Hematopoietic multipotent progenitor cell (in vitro differentiated cells): ENCODE measurements at places on chromosomes 12 and 14.

GRCh38 chr14:69092840-69093422 is 60.0 kb downstream of the DCAF5 start:
- DNase-seq: no peak

DNA sequence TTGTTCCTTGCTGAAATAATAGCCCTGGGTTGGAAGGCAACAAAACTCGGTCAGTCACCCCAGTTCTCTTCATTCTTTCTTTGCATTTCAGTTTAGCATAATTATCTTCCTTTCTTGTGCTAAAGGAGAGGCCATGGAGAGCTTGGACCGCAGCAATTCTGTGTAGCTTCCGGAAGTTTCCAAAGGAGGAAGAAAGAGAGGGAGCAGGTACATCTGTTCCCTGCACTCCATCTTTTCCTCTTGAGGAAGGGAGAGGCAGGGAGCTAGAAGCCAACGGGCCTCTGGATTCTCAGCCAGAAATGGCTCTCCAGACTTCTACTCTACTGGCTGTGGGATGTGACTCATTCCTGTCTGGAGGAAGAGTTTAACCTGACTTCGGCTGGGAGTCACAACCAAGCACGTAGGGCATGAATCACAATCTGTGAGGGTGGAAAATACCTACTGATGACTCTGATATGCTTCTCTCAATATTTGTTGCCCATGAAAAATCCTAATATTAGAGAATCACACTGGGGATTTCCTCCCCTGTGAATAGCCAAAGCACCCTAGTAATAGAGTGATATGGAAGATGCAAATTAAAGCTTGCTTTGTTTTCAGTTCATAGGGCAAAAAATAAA is 17.0 kb downstream of the ANO6 start:
- DNase-seq: no peak

DNA sequence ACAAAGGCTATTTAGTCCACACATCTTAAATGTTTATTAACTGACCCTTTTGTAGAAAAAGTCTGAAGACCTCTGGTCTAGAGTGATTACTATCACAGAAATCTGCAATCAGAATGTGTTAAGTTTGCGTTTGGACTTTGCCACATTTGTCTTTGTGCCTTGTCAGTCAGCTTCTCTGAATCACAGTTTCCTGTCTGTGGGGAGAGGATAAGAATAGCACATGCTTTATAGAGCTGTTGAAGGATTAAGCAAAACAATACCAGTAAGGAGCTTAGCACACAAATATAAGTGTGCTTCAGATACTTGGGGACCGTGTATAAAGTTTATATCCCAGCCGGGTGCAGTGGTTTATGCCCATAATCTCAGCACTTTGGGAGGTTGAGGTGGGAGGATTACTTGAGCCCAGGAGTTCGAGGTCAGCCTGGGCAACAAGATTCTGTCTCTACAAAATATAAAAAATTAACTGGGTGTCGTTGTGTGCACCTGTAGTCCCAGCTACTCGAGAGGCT is 63.0 kb upstream of the BTG1 start:
- peak; percentile 88 for DNase-seq

DNA sequence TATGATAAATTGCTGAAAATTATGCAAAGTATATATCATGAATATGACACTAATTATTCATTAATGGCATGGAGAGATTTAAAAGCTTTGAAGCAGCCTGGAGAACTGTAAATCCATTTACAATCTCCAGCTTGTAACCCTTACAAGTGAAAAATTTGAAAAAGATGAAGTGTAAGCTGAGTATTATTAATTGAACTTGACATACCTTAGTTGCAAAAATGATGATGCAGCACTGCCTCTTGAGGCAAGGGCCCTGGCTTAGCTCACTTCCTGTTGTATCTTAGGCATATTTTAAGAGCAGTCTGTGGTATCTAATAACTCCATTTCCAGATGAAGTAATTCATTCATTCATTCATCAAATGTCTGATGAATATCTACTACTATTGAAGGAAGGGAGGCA is 158.6 kb downstream of the ANO4 start:
- DNase-seq: no peak

- DNase-seq: no peak
Measured at GRCh38 chr12:2696136-2696535, 98.6 kb upstream of the FKBP4 start.

- DNase-seq: no peak
Measured at GRCh38 chr12:7108003-7108795, 815 bp downstream of the C1RL start.

DNA sequence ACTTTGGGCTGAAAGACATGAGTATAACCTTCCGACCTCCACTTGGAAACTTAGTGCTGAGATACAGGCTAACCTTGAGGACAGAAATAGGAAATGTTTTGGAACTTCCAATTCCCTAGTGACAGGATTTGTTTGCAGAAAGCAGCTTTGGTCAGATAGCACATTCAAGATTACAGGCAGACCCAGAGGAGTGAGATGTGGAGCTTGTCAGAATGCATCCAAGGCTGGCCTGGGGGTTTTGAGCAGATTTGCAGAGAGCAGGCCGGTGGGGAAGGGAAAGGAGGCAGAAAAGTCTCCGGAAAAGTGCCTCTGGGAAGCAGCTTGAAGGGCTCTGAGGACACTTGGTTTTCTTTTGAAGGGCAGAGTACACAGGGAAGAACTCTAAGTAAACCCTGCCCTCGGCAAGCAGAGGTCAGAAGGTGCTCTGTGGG is 180.3 kb downstream of the ETV6 start:
- DNase-seq: no peak

DNA sequence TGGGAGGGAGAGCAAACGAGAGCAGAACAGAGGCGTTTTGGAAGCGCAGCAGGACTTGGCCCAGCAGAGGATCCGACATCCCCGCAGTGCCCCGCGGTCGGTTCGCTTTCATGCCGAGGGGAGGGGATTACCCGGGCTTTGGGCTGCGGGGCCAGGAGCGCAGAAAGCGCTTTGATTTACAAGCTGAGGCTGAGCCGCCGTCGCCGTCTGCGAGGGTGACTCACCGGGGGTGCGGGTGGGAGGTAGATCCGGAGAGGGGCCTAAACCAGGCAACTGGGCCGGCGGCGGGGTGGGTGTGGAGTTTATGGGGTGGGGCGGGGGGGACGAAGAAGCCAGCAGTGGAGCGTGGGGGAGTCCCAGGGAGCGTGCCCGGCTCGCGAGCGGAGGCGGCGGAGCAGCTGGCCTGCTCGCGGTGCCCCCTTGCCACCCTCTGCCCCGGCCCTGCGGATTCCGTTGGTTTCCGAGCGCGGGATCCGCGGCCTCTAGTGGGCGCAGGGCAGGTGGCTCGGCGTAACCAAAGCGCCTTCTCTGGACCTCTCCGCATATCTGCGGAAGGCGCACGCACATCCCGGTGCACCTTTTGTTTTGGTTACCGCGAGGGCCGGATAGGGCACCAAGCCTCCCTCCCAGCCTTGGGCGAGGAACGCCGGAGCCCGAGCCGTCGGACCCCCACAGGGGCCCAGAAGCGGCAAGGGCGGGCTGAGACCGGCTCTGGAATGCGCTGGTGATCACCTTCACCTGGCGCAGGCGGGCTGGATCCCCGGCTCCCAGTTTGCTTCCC is 2.6 kb downstream of the SIX4 start:
- DNase-seq: no peak

GRCh38 chr12:55698241-55698955 is 9.3 kb downstream of the ITGA7 start:
- no peak for DNase-seq
